Cerebellum (tissue), 4 donors: ENCODE measurements at places on chromosomes 2 and 18. TPM values are rescaled to one million over a fixed set of nuclear protein-coding genes. Genes with fewer than 3 reads are reported as not detected.

Gene KATNAL2
- 5.0 TPM for total RNA-seq

Gene LYPD6B
- 0.91 TPM for total RNA-seq

Gene STEAP3
- 1.4 TPM for total RNA-seq

Gene ADCYAP1
- total RNA-seq: 23.3 TPM

Gene FSHR
- total RNA-seq: not detected

Gene GPR17
- total RNA-seq: 8.9 TPM

Gene PCARE
- 1.5 TPM for total RNA-seq

Gene MAPRE3
- total RNA-seq: 20.8 TPM

Gene RAMP1
- 4.6 TPM for total RNA-seq

Gene LYPD1
- total RNA-seq: 81.1 TPM

DNA sequence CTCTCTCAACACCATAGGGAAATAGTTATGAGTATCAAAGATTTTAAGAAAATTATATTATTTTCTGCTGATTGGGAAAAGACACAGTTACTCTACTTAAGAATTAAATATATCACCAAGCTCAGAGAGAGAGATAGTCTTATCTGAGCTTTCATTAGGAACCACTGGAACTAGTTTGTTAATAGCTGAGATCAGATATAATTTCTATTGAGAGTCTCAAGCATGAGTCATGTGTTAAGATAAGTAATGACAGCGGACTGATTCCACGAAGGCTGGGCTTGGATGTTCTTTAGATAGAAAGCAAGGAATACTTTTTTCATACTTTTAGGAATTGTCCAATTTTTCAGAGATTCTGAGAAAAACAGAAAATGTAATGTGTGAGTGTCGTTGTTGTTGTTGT lies 44.4 kb upstream of the RBM44 start:
- DNase-seq: no peak

DNA sequence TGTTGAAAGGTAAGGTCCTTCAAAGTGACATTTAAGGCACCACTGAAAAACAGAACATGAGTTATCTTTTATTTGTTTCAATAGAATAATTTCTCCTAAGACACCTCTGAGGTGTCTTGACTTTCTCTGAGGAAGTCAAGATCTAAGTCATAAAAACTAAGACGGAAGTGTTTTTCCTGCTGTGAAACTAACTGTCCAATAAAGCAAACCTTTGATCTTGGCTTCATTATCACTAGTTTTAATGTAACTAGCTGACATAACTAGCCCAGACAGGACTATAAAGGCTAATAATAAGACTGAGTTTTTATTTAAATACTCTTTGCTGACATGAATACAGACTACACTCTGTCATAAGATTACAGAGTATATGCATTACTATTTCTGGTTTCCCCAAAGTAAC lies 36.6 kb downstream of the INO80D start:
- no peak for DNase-seq

- no peak for DNase-seq
These were observed 108.4 kb downstream of the IRS1 start for GRCh38 chr2:226691255-226691654.

DNA sequence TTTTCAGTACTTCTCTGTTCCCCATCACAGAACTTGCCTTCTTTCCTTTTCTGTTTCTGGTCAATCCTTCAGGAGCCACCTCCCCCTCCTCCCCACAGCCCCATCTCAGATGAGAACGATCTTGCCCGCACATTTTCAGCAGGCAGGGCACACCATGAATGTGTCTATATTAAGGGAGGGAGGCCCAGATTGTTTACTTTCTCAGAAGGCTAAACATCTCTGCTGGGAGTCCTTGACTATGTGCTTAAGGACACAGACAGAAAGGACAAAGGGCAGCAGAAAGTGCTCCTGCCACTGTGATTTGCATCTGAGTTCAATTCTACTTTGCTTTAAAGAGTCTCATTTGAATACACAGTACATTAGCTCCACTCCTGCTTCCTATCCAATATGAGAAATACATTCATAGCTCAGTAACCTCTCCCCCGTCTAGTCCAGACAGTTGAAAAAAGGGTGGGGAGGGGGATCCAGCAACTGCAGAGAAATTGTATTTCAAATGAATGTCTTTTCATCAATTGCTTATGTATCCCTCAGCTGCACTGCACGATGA lies 175.0 kb upstream of the PARD3B start:
- no peak for DNase-seq

DNA sequence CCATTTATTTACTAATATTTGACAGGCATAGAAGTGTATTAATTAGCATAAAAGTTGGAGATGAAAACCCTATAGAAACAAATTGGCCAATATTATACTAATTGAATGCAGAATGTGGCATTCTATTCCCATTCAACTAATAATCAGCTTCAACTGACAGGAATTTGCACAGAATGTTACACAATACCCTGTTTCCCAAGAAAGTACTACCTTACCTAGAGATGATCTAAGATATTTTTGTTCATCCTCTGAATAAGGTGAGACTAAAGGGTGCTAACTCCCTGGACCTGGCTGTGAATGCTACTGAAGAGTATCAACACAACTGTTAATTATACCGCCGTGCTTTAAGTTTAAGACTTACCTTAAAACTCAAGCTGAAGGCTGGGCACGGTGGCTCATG lies 28.9 kb downstream of the CEP68 start:
- DNase-seq: no peak

- no peak for DNase-seq
These were observed 258.0 kb upstream of the SIX2 start for GRCh38 chr2:45267062-45267792.

DNA sequence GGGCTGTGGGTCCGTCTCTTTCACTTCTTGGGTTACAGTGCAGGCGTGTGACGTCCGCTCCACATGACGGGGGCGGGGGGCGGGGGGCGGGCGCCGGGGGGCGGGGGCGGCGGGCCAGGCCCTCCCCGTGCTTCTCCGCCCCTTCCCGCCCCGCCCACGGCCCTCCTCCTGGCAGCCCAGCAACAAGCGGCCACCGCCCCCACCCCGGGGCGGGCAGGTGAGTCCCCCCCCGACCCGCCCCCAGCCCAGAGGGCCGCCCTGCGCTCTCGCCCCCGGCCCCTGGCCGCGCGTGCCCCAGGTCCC lies 3.6 kb downstream of the ZNF516 start:
- DNase-seq: peak; percentile 22

GRCh38 chr18:31557446-31557845 lies 34.2 kb upstream of the TTR start:
- DNase-seq: no peak

- no peak for DNase-seq
These were observed 34.8 kb upstream of the LINC00305 start for GRCh38 chr18:64183665-64184064.

- DNase-seq: peak; percentile 53
These were observed 248.8 kb downstream of the NRXN1 start for GRCh38 chr2:50783111-50783510.

GRCh38 chr2:177740700-177741099 lies 331.9 kb downstream of the PDE11A start:
- no peak for DNase-seq

GRCh38 chr18:50582500-50582899 lies 22.6 kb downstream of the MAPK4 start:
- DNase-seq: peak; percentile 35

- DNase-seq: no peak
These were observed 132.6 kb downstream of the SEPTIN10 start for GRCh38 chr2:109481196-109481555.

DNA sequence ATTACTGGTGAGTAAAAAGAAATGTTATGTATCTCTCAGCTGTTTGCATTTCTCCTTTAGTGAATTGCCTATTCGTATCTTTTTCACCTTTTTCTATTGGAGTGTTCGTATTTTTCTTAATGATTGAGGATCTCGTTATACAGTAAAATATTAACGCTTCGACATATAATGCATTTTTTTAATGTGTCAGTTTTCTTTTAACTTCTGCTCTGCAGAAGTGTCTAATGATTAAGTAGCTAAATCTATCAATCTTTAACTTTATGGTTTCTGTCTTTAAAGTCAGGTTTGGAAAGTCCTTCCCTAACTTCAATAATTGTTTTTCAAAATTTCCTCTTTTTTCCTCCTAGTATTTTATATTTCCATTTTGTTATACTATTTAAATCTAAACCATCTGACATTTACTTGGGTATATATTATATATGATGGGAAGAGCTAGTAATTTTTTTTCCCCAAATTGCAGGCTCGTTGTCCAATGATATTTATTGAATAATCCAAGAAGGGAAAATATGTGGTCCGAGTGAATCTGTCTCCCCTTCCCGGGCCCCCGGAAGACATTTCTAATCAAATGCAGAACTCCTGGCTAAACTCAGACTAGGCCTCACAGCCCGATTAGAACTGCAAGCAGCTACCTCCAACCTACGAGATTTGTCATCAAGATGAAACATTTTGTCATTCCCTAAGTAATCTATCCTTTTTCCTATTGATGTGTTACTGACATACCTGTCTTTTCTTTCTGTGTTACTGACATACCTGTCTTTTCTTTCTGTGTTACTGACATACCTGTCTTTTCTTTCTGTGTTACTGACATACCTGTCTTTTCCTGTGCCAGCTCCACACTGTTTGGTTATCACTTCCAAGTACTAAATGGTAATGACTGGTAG lies 17.2 kb downstream of the PCBP1 start:
- DNase-seq: no peak

DNA sequence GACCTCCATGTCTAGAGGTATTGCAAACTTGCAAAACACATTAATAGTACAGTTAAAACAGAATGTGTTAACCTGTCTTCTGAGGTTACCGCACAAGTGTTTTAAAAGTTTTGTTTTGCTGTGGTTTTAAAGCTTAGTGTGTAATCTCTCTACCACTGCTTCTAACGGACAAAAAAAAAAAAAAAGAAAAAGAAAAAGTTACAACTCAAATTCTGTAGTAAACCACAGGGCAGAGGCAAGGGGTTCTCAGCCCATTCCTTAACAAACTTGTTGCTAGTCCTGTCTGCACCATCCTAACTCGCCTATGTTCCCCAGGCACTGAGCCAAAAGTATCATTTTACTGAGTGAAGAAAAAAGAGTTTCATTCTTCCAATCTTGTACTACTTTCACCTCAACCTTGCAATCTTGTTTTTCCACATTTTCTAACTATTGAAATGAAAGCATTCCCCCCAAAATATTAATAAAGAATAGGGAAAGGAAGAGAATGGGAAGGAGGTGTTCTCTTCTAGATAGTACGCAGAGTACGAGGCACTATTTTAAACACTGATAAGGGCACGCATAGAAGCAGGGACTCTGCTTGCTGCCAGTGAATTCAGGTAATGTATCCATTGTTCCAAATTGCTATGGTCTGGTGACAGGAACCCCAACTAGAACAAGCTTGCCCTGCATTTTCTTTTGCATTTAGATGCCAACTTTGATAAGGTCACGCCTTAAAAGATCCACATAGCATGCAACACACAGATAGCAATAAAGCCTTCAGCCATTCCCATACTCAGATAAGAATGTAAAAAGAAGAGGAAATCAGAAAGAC lies 47.1 kb downstream of the IKZF2 start:
- no peak for DNase-seq

- DNase-seq: no peak
These were observed 264.1 kb downstream of the TRIB2 start for GRCh38 chr2:12980817-12981216.

DNA sequence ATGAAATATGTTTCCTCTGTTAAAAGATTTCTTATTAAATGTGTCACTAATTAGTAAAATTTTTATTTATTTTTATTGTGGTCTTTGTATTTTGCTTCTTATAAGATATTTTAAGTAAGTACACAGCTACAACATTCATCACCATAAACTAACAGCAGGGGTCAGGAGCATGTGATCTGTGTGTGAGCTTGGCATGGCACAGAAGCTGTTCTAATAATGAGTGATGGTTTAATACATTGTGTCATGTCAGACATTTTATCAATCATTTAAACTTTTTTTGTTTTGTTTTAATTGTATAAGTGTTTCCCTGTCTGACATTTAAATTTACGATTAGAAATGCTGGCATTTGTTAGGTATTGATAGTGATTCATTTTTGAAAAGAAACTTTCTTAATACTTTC lies 585.4 kb downstream of the DSC3 start:
- no peak for DNase-seq

- DNase-seq: no peak
These were observed 38.1 kb downstream of the AGFG1 start for GRCh38 chr2:227509824-227510619.

DNA sequence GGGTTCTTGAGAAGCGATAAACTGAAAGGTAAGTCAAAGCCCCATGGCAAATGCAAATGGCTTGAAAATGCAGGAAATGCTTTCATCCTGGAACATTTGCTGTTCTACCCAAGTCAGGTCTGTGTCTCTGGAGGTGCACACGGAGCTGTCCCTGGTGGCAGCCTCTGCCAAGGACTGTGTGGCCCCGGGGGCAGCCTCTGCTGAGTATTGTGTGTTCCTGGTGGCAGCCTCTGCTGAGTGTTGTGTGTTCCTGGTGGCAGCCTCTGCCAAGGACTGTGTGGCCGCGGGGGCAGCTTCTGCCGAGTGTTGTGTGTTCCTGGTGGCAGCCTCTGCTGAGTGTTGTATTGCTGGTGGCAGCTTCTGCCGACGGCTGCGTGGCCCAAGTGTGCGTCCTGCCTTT lies 135.6 kb upstream of the ALKAL2 start:
- no peak for DNase-seq

GRCh38 chr2:239389414-239390329 lies 11.1 kb downstream of the HDAC4 start:
- DNase-seq: no peak

DNA sequence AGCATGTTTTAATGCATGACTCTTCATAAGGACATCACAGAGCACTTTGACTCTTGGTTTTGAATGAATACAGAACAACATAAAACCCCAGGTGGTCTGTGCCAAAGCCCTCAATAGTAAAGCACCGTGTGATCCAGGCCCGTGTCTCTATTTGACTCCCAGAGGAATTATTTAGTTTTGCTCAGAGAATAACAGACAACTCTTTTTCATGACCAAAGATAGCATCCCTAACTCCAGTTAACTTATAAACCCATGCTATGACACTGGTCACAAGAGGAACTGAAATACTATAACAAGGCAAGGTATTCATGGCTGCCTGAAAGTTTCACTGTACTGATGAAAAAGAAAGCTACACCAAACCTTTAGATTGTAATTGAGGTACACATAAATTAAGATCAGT lies 128.4 kb downstream of the IKZF2 start:
- DNase-seq: no peak

DNA sequence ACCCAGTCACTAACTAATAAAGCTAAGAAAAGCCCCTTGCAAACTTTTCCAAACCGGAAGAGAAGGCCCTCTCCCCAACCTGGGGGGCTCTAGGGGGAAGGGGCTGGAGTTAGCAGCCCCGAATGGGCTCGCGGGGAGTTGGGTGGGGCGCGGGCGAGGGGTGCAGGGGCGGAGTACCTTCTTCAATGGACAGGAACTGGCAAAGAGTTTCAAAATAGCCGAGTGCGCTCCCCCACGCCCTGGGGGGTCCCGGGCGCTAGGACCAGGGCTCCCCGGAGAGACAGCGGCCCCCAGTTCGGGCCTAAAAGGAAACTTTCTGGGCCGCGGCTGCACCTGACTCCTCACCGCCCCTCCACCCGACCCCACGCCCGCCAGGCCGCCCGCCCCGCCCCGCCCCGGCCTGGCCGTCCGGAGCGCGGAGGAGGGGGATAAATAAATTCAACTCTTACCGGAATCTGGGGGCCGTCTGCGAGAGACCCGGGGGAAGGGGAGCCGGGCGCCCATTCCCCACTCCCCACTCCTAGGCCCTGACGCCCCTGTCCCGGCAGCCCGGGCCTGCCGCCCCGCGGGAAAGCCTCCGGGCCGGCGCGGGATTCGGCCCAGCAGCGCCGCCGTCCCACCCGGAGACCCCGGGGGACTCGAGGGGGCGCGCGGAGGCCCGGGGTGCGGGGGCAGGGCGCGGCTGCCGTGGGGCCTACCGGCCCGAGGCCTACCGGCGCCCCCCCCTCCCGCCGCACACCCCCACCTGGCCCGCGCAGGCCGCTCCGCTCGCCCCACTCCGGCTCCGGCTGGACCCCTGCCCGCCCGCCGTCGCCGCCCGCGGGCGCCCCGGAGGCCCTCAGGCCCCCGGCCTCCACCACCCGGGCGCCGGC lies 868 bp downstream of the INO80D start:
- DNase-seq: peak; percentile 33
